ENCODE measurements at places on chromosomes 12 and 14.

DNA sequence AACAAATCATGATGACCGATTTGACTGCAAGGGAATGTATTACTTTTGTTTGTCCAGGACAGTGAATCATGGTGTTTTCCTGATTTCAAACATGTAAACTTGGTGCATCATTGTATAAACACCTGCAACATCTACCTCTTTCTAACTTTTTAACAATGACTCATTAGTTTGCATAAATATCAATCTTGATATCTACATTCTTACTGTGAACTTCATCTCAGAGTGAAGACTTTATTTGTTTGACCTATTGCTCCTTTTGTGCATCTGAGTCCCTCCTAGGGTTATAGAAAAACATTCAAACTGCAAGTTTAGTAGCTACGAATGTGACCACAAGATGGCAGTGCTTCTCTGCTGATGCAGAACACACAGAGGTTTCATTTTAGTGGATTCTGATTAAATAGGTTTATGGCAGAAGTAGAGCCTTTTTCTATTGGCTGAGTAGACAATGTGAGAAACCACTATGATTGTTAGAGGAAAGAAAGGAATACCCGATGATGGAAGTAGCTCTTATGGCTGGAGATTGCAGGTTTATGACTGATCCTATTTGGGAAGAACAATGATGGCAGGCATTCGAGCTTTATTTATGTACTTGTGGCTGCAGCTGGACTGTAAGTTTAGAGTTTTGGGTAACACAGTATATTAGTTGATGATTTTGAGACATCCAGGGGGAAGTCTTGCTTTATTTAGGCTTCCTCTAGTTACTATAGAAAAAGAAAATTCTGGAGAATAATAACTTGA lies 244.2 kb upstream of the OR4E1 start:
- peak; percentile 52 for DNase-seq

DNA sequence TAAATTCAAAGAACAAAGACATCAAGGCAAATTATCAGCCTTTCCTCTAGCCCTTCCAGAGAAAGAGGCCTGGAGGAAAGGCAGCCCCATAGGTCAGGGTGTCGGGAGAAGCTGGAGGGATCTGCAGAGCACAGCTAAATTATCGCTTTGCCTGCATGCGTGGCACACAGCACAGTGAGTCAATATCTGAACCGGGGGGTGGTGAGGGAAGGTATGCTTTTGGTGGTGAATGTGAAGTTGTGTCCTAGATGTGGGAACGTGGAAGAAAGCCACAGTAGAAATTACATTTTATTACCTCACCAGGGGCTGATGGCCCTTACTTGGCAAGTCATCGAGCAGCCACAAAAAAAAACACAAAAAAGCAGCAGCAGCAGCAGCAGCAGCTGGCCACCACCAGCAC lies 243.2 kb downstream of the EGLN3 start:
- no peak for DNase-seq

- DNase-seq = no peak
These were observed 44.0 kb downstream of the PAH start for GRCh38 chr12:102873077-102873476.

- DNase-seq = no peak
These were observed 19.0 kb downstream of the NOC4L start for GRCh38 chr12:132163041-132163910.

GRCh38 chr12:28506271-28506670 lies 316.0 kb downstream of the CCDC91 start:
- DNase-seq = no peak

DNA sequence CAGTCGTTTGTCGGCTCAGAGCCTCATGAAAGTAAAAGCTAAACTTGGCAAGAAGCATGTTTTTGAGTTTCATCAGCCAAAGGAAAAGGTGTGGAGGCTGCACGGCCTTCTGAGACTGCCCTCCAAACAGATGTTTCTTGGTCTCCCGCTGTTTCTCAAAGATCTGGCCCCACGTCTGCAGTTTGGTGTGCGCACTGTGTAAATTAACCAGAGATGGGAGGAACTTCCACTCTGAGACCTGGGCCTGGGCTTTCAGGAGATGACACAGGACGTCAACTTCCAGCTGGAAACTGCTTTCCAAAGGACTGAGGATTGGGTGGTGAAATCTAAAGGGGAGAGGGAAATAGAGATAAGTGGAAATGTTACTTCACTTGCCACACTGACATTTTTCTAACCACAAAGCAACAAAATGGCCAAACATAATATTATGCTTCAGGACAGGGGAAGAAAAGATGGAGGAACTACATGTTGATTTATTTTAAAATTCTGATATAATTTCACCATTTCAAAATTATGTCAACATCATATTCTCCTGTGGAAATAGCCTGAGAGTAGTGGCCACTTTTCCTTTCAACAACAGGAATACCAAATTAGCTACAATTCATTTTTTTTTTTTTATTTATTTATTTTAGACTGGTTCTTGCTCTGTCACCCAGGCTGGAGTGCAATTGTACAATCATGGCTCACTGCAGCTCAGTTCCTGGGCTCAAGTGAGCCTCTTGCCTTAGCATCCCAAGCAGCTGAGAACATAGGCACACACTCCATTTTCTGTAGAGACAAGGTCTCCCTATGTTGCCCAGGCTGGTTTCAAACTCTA lies 27.6 kb downstream of the KICS2 start:
- no peak for DNase-seq

GRCh38 chr12:120710805-120711296 lies 593 bp downstream of the UNC119B start:
- DNase-seq = peak; percentile 20

Data from central memory CD4-positive, alpha-beta T cell (primary cell).